ENCODE measurements at places on chromosomes 4 and X.

DNA sequence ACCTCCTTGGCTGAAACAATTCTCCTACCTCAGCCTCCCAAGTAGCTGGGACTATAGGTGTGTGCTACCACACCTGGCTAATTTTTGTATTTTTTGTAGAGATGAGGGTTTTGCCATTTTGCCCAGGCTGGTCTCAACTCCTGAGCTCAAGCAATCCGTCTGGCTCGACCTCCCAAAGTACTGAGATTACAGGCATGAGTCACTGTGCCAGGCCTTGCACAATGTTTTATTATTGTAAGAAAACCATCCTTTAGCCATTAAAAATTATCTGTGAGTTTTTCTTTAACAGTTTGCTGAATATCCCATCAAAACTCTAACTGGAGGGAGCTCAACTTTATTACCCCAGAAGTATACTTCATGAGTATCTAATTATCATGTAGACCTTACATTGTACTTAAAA lies 900.3 kb downstream of the PCDH7 start:
- DNase-seq, result no peak

DNA sequence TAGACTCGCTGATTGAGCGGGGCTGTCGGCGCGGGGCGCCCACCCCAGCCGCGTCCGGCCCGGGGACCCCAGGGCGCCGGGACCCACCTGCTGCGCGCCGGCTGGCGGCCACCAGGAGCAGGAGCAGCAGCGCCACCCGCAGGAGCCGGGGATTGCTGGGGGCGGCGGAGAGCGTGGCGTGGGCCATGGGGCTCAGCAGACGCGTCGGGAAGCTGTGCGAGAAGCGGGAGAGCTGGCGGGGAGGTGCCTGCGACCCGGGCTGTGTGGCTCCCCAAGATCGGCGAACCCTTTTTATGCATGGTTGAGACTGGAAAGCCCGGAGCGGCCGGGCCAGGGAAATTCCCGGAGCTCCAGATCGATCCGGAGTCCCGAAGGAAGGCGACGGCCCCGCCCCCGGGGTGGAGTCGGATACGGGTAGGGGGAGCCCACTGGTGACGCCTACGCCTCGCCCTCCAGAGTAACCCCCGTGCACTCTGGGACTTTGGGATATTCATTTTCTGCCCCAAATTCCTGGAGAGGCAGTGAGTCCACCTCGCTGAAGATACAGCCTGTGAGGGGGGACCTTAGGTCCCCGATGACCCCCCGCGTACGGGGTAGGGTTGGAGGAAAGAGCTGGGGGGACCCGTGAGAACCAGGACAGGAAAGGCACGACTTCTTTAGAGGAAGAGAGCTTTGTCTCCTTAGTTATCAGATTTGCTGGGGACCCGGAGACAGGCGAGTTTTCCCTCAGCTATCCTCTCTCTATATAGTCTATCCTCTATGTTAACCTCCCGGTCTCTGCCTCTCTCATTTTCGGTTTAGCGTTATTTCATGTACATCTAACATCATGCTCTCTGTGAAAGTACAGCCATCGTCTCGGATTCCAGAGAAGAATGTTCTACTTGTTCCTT lies at the start of gene CXCL3:
Gene CXCL3 (minus strand): TSS at position 265 of the 890 bp plus-strand sequence. CDS start 78 bp downstream, at position 187.
- peak; percentile 84 for DNase-seq

GRCh38 chrX:44431194-44431593 lies 87.7 kb upstream of the EFHC2 start:
- no peak for DNase-seq

DNA sequence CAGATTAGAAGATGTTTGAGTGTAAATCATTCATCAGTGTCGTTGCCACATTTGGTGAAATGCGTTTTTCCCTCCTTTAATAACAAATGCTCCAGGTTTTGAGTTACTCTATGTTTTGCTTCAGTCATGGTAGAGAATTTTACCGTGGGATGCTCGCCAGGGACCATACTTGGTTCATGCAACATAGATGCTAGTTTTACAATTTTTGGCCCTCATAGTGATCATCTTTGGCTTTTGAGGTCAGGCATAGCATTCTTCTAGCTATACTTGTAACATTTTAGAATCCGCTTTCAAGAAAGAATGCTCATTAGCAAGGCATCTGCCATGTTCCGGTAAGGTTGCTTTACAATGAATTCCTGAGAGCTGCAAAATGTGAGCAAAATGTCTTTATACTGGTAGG lies 147.2 kb downstream of the SPCS3 start:
- DNase-seq, result no peak

DNA sequence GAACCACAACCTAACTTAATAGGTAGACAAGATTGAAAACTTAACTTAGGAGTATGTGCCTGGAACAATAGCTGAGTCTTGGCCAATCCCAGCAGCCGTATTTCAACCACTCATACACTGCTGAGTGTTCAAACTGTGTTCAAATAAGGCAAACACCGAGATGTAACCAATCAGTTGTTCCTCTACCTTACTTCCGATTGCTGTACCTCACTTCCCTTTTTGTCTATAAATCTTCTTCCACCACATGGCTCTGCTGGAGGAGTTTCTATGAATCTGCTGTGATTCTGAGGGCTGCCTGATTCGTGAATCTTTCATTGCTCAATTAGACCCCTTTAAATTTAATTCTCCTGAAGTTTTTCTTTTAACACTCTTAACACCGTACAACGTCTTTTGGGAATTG lies 108.0 kb downstream of the ANAPC4 start:
- no peak for DNase-seq

GRCh38 chr4:183287677-183288076 lies 32.4 kb downstream of the CLDN22 start:
- no peak for DNase-seq

- no peak for DNase-seq
Measured at GRCh38 chr4:89579771-89580170, 257.2 kb downstream of the SNCA start.

GRCh38 chr4:163565226-163566135 lies 71.0 kb downstream of the TMA16 start:
- DNase-seq, result no peak

GRCh38 chrX:97547877-97548578 lies 664.3 kb downstream of the RPA4 start:
- DNase-seq, result no peak

DNA sequence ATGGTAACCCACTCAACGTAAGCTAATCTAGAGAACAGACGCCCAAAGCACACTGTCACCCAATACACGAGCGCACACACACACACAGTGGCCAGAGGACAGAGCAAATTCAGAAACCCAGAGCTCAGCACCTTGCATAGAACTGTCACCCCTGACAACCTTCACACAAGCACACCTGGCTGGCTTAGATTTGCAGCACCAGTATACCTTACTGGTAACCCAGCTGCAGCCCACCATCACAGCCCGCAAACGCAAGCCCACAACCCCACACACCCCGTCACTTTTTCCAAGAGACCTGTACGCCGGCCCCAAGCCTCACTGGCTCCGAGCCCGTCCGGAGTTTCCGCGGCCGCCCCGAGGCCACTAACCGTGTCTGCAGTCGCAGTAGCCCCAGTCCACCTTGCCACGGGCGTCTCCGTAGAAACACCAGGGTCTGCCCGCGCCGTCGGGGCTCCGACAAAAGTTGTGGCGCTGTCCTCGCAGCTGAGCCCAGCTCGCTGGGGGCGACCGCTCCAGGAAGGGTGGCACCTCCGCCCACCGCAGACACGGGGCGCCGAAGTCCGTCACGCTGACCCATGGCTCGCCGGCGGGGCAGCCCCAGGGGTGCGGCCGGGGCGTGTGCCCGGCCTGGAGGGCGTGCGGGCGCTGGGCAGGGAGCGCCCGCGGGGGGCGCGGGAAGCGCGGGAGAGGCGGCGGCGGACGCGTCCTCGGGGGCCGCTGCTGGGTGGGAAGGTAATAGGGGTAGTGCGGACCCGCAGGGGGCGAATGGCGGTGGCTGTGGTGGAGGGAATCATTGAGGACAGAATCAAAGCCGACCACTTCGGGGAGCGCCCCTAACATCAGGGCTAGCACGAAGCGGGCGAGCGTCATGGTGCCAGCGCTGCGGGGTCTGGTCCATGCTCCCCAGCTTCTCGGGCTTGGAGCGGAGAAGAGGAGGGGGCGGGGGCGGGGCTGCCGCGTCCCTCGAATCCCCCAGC lies 664 bp downstream of the PRSS12 start:
- DNase-seq, result peak; percentile 61

GRCh38 chr4:135838889-135839288 lies 1637.3 kb upstream of the PABPC4L start:
- DNase-seq, result no peak

- no peak for DNase-seq
Measured at GRCh38 chr4:57734104-57734670, 624.0 kb upstream of the IGFBP7 start.

GRCh38 chr4:10333942-10334341 lies 123.3 kb downstream of the ZNF518B start:
- DNase-seq, result no peak

GRCh38 chr4:150302553-150302952 lies 224.3 kb downstream of the DCLK2 start:
- no peak for DNase-seq

GRCh38 chr4:1720163-1720983 lies 750 bp downstream of the TMEM129 start:
- DNase-seq, result no peak

GRCh38 chr4:185624259-185624589 lies 88.9 kb upstream of the PDLIM3 start:
- DNase-seq, result no peak

- no peak for DNase-seq
Measured at GRCh38 chr4:60885011-60885410, 315.1 kb upstream of the ADGRL3 start.

GRCh38 chr4:155025762-155026457 lies 182.5 kb upstream of the NPY2R start:
- DNase-seq, result no peak

DNA sequence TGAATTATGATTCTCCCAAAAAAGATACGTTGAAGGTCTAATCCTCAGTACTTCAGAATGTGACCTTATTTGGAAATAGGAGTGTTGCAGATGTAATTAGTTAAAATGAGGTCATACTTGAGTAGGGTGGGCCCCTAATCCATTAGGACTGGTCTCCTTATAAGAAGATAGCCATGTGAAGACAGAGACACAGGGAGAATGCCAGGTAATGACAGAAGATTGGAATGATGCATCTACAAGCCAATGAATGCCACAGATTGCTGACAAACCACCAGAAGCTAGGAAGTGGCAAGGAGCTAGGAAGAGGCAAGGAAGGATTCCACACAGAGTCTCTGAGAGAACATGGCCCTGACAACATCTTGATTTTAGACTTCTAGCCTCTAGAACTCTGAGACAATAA lies 7.4 kb upstream of the RPS6KA3 start:
- no peak for DNase-seq

DNA sequence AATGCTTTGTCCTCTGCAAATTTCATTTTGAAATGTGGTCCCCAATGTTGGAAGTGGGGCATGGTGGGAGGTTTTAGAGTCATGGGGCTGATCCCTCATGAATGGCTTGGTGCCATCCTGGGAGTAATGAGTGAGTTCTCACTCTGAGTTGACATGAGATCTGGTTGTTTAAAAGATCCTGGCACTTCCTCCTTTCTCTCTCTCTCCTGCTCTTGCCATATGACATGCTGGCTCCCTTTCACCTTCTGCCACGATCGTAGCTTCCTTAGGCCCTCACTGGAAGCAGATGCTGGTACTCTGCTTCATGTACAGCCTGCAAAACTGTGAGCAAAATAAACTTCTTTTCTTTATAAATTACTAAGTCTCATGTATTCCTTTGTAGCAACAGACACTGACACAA lies 262.0 kb downstream of the IL15 start:
- no peak for DNase-seq

DNA sequence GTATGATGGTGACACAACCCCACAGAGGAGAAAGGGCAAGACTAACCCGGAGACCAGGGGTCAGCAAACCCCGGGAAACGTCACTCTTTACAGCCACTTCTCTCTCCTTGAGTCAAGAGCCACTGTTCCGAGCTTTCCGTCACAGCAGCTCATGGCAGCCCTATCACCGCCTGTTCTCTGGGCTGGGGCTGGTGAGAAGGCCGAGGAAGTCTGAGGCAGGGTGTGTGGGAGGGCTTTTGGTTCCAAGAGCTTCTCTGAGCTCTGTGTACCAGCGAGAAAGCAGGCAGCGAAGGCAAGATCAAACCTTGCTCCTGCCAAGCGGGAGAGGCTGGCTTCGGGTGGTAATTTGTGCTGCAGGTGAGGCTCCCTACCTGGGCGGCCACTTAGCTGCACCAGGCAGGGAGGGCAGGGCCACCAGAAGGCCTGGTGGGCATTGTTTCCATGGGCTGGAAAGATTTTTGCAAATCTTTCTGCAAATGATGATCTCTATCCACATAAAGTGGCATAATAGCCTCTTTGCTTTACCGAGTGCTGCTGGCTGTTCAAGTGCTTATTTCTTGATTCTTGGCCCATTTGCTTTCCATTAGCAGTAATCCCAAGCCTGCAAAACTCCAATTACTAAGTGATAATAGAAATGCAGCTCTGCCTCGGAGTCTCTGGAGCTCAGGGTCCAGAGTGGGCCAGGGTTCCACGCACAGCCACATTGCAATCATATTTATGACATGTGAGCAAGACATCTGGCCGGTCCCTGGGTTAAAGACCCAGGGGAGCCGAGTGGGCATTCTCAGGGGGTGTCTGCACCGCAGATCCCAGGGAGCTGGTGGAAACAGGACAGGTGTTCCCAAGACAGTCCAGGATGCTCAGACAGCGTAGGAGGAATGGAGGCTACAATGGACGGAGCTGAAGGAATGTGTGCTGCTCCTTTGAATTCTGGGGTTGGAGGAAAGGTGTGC lies 41.5 kb downstream of the DCTD start:
- DNase-seq, result no peak

- no peak for DNase-seq
Measured at GRCh38 chrX:65706041-65706828, 38.8 kb downstream of the MSN start.

DNA sequence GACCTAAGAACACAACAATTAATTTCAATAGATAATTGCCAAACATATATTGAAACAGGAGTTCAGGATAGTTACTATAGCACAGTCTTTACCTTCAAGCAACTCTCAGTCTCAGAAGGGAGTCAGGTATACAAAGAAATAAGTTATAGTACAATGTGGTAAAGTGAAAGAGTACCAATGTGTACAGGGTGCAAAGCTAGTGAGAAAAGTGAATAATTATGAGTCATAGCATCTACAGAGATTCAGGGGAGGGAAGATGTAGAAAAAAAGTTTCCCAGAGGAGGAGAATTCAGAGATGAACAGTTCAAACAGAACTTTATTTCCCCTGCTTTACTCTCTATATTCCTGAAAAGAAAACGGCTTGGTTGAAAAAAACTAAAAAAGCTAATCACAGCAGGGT lies 22.7 kb upstream of the DKK2 start:
- no peak for DNase-seq
